ENCODE measurements at places on chromosomes 12 and 14.

DNA sequence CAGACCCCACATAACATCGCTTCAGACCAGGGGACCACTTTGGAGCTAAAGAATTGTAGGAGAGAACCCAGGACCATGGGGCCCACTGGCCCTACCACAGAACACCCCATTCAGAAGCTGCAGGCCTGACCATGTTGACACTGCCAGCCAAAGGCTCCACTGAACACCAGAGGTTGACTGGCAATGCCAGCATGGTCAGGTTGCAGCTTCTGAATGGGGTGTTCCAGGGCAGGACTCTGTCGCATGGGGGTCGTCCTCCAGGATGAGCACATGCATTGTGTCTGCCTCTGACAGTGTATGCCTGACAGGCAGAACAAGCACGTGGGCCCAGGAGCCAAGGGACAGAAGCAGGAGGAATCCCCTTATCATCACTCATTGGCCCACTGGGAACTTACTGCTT lies 34.1 kb downstream of the DIO3 start:
- DNase-seq: no peak

- DNase-seq: no peak
These were observed 64.0 kb downstream of the GALNT16 start for GRCh38 chr14:69323999-69324282.

GRCh38 chr12:104249017-104249416 lies 33.4 kb downstream of the TXNRD1 start:
- no peak for DNase-seq

- no peak for DNase-seq
These were observed 12.9 kb downstream of the MMP14 start for GRCh38 chr14:22849212-22849819.

DNA sequence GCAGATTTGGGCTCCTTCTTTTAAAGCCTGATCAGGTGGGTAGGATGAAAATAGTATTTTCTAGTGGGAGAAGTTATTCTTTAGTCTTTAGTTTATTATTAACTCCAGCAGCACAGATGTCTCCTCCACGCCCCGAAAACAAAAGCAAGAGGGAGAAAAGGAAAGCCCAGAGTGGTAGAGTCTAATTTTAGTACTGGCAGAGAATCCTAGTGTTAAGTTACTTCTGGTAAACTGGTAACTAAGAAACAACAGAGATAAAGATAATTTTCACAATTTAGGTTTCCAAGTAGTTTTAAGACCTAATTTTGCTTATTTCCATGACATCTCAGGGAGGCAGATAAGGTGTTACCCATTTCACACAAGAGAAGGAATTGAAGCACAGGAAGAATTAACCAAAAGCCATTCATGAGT lies 16.3 kb downstream of the ATP5MC2 start:
- DNase-seq: no peak

GRCh38 chr14:68369281-68370056 lies 423.4 kb downstream of the ZFP36L1 start:
- no peak for DNase-seq

- no peak for DNase-seq
These were observed 195.7 kb downstream of the FBXL14 start for GRCh38 chr12:1398673-1399072.

DNA sequence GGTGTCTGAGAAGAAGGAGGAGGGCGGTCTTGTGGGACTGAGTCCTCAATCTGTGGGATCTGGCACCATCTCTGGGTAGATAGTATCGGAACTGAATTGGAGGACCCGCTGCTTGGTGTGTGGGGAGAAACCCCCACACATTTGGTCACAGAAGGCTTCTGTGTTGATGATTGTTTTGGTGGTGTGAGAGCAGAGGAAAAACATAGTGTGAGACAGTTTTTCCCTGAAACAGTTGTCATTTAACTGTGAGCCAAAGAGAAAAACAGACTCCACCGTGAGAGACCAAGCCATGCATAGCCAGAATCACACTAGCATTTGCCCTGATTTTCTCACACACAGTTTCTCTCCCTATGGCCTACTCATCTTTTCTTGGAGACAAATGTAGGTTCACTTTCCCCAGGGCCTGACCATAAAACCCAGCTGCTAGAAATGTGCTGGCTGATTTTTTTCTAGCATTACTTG lies 91.4 kb upstream of the FLRT2 start:
- DNase-seq: no peak

- DNase-seq: peak; percentile 57
These were observed at the start of gene SPTB for GRCh38 chr14:64879635-64880220. Gene SPTB, minus strand, starts transcription at chr14:64879907. Its CDS starts 56,813 bp downstream, at chr14:64823094.

DNA sequence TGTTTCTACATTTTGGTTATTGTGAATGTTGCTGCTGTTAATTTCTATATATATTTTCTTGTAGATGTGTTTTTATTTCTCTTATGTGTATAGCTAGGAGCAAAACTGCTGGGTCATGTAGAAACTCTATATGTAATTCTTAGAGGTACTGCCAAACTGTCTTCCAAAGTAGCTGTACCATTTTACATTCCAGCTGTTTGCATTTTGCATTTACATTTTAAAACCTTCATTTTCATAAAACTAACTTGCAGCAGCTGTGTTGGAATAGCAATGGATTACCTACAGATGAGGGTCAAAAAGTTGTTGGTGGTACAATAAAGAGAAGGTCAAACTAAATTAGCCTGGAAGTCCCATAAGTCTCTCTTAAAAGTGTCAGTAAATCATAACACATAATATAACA lies 1109.7 kb downstream of the FLRT2 start:
- no peak for DNase-seq

DNA sequence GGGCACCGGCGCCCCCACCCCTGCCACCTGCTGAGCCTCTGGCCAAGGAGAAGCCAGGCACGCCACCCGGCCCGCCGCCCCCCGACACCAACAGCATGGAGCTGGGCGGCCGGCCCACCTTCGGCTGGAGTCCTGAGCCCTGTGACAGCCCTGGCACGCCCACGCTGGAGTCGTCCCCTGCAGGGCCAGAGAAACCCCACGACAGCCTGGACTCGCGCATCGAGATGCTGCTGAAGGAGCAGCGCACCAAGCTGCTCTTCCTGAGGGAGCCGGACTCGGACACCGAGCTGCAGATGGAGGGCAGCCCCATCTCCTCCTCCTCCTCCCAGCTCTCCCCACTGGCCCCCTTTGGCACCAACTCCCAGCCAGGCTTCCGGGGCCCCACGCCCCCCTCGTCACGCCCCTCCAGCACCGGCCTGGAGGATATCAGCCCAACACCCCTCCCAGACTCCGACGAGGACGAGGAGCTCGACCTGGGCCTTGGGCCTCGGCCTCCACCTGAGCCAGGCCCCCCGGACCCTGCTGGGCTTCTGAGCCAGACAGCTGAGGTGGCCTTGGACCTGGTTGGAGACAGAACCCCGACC lies 6.5 kb downstream of the SETD1B start:
- no peak for DNase-seq

- no peak for DNase-seq
These were observed 36.3 kb downstream of the LGMN start for GRCh38 chr14:92711976-92712653.

GRCh38 chr14:103378038-103378854 lies 7.0 kb upstream of the MARK3 start:
- DNase-seq: no peak

- DNase-seq: peak; percentile 30
These were observed 1.1 kb downstream of the ARID2 start for GRCh38 chr12:45730348-45731189.

- no peak for DNase-seq
These were observed 19.1 kb downstream of the SH2B3 start for GRCh38 chr12:111424793-111425251.

DNA sequence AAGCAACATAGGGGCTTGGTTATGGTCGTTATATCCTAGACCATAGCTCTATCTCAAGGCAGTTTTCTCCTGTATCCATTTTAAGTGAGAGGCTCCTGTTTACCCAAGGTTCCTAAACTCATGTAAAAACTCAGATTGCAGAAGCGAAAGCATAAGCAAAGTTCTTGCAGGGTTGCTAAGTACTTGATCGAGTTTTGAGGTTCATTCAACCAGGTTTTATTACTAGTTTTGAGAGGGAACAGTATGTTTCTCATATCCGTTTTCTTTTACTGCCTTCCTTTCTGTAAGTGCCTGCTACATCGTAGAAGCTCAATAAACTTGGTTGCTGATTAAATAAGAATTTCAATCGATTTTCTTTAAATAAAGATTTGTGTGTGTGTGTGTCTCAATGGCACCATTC lies 5.1 kb downstream of the AKAP3 start:
- DNase-seq: no peak

- DNase-seq: no peak
These were observed 111.2 kb downstream of the LRRK2 start for GRCh38 chr12:40335991-40336390.

- no peak for DNase-seq
These were observed 292.1 kb downstream of the ADGRD1 start for GRCh38 chr12:131245564-131246355.

- no peak for DNase-seq
These were observed 207.7 kb upstream of the PLEKHG7 start for GRCh38 chr12:92495108-92495507.

DNA sequence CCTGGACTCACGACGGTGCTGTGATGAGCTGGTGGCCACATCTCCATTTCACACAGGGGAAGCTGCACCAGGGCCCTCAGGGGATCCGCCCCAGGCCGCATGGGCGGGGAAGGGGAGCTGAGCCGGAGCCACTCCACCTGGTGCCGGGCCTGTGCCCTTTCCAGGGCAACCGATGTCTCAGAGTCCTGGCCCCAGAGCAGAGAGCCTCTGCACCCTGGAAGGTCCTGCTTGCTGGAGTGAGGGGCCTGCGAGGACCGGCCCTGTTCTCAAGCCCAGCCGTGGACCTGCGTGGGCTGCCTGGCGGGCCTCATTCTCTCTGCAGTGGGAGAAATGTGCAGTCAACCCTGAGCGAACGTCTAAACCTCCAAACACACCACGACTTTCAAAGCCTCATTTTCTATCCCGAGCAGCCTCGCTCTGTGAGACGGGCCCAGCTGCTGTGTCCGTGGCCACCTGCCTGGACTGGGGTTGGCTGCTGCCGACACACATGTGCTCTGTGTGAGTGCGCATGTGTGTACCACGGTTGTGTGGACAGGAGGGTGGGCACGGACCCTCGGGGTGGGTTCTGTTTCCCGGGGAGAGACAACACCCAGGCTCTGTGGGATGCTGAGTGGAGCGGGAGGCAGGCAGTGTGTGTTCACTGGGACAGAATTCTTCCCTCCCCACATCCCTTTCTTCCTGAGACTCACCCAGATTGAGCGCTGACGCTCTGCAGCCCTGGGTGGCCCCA lies 163.5 kb downstream of the KIF26A start:
- no peak for DNase-seq

DNA sequence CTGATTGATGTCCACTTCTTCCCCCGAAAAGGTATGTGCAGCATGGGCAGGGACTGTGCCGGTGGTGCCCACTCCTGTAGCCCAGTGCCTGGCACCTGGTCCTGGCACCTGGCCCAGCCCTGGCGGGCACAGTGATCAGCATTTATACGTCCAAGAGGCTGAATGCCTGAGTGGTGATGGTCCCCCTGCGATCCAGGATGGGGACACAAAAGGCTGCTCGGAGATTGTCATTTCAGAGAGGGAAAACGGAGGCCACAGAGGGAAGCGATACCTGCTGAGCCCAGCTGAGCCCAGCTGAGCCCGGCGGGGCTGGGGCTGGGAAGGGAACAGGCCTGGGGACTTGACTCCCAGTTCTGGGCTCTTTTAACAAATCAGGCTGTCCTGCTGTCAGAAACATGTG lies 55.8 kb downstream of the PRIMA1 start:
- no peak for DNase-seq

GRCh38 chr12:27382924-27383323 lies 50.3 kb downstream of the BMAL2 start:
- no peak for DNase-seq

DNA sequence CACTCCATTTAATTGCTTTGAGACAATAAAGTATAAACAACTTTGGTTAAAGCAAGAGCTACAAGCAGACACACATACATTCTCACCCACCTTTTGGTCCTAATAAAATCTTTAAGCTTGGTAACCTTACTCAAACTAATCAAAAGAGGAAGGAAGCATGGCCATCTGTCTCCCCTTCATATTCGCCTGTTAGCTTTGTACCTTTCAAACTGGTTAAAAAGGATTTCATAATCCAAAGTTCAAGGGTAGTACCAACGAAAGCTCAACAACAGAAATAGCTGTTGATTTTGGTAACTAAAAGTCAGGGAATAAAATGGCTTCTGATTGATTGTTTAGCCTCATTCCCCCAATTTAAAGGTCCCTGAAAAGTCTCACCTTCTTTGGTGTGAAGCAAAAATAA lies 456.9 kb downstream of the BCAT1 start:
- DNase-seq: no peak

DNA sequence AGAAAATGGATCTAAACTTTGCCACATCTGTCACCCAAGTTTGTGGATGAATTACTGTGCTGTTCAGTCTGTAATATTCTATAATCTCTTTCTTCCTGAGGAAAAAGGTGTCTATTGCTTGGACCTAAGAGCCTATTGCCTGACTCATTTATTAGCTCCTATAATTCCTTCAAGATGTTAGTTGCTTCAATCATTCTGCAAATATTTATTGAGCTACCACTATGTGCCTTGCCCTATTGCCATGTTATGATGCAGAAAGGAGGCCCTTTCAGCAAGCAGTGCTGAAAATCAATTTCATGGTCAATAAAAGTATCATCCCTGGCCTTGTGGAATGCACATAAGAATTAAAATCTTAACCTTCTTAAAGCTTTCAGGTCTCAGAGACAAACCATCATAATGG lies 113.6 kb downstream of the CCER1 start:
- DNase-seq: no peak

DNA sequence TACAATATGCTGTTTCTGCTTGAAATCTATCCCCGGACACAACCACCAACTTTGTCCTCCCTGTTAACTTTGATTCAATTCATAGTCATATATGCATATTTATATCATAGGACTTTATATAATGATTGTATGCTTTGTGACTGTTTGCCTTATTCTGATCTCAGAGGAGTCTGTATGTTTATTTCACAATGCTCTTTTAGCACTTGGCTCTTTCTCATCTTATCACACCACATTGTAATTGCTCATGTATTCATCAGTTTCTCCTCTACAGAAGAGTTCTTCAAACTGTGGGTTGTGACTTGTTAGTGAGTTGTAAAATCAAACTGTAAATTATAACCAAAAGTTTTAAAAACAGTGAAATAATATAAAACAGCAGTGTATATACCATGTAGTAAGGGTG lies 21.7 kb upstream of the PPM1A start:
- no peak for DNase-seq

GRCh38 chr14:75220156-75220555 lies 43.7 kb upstream of the TMED10 start:
- no peak for DNase-seq

- no peak for DNase-seq
These were observed 12.1 kb downstream of the VASH1 start for GRCh38 chr14:76773188-76773885.

GRCh38 chr12:27424631-27425230 lies 21.8 kb upstream of the SMCO2 start:
- no peak for DNase-seq

GRCh38 chr12:113861708-113862312 lies 104.3 kb downstream of the RBM19 start:
- DNase-seq: no peak
